ENCODE measurements at places on chromosomes 3 and 15.

DNA sequence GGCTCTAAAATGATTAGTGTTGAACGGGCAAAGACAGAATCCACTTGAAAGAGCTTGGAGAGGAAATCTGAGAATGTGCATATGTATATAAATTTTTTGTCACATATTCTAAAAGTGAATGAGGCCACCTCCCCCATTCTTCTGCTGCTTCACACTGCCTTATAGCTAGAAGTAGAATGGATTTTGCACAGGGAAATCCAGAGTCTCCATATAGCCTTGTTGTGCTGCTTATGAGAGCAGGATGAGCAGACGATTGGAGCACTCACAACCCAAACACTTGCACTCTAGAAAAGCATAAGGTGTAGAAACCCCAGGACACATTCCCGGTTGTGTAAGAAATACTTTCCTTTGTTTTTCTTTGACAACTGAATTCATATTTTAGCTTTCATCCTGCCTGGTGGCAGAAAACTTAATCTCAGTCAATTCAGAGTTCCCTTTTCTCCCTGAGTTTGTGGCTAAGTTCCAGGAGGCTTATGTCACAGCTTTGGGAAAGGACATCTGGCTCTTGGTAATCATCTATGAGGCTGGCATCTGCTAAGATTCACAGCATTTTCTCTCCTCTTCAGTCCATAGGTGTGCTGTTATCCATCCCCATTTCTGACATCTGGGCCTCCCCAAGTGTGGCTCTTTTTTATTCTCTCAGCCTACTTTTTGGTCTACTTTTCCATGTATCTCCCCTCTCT is 188.4 kb upstream of the PFN2 start:
- no peak for DNase-seq

- DNase-seq = no peak
Observed at GRCh38 chr15:80590761-80591355, 104.3 kb upstream of the ABHD17C start.

- no peak for DNase-seq
Observed at GRCh38 chr3:122988508-122988907, 39.1 kb downstream of the SEMA5B start.

DNA sequence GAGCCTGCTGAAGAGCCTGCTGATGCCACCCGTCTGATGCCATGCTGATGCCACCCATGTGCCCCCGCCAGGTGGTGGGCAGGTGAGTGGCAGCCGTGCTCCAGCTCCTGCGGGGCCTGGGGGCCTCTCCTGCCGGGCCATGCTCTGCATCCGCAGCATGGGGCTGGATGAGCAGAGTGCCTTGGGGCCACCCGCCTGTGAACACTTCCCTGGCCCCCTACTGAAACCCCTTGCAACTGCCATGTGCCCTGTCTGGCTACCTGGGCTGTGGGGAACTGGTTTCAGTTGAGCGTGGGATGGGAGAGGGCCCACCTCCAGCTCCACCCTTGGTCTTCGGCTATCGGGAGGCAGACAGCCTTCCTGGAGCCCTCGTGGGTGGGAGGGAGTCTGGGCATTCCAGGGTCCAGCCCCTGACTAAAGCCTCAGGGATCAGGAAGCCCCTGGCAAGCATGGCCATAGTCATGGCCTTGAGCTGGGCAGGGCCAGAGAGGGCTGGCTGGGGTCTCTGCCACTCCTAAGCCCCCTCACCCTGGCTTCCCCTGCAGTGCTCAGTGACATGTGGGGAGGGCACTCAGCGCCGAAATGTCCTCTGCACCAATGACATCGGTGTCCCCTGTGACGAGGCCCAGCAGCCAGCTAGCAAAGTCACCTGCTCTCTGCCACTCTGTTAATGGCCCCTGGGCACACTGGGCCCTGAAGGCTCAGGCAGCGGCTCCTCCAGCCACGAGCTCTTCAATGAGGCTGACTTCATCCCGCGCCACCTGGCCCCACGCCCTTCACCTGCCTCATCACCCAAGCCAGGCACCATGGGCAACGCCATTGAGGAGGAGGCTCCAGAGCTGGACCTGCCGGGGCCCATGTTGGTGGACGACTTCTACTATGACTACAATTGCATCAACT is 92.2 kb downstream of the TBC1D2B start:
- no peak for DNase-seq

- no peak for DNase-seq
Observed at GRCh38 chr15:84605554-84605882, 4.7 kb downstream of the ZSCAN2 start.

GRCh38 chr3:193665370-193665989 is 72.5 kb downstream of the OPA1 start:
- DNase-seq = no peak

DNA sequence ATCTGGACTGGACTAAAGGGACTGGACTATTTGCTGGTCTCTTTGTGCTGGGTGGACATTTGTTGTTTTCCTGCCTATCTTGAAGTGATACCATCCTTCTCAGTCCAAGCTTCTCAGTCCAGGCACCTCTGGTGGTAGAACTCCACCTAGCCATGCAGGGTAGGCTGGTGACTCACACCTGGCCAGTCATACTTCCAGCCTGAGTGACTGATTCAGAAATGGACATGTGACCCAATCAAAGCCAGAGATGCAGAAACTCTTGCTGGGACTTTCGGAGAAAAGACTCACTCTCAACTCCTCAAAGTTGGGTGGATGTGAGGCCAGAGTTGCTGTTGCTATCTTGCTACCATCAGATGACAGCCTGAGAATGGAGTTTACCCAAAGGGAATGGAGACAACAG is 5.6 kb upstream of the ASB14 start:
- peak; percentile 32 for DNase-seq

GRCh38 chr3:25493246-25493645 is 65.2 kb downstream of the RARB start:
- no peak for DNase-seq

- no peak for DNase-seq
Observed at GRCh38 chr3:152039887-152040286, 166.4 kb downstream of the SUCNR1 start.

GRCh38 chr15:34359416-34359815 is 7.6 kb downstream of the LPCAT4 start:
- DNase-seq = no peak

GRCh38 chr3:113212150-113212843 is 940 bp downstream of the BOC start:
- DNase-seq = no peak

DNA sequence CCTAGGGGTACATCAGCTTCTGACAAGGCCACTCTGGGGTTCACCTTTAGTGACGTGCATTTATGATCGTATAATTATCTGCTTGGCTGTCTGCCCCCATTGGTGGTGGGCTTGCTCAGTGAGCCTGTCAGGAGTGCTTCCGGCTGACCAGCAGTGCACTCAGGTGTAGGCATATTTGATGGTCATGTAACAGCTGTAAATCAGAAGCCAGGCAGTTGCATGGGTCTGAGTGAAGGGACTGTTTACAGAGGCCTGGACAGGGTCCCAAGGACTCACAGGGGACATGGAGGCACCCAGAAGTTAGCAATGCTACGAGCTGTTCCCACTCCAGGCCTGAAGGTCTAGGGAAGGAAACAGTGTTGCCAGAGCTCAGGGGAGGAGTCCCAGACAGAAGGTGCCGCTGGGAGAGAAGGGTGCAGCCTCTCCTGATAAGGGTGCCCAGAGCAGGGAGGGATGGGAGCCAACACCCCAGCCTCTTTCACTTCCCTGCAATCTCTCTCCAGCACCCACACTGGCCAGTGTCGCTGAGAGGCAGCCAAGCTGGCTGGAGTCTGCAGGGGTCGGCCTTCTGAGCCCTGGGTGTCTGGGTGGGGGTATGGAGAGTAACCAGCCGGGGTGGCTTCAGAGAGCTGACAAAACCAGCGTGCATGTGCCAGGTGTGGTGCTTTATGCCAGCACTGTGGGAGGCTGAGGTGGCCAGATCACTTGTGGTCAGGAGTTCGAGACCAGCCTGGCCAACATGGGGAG is 61.3 kb upstream of the PRR23E start:
- no peak for DNase-seq

- DNase-seq = no peak
Observed at GRCh38 chr15:69559440-69560190, 107.0 kb downstream of the RPLP1 start.

GRCh38 chr15:85412066-85412465 is 31.7 kb downstream of the AKAP13 start:
- DNase-seq = no peak

GRCh38 chr15:42152196-42152920 is 4.1 kb downstream of the PLA2G4F start:
- DNase-seq = no peak

GRCh38 chr3:43005981-43006380 is 26.9 kb downstream of the GASK1A start:
- no peak for DNase-seq

DNA sequence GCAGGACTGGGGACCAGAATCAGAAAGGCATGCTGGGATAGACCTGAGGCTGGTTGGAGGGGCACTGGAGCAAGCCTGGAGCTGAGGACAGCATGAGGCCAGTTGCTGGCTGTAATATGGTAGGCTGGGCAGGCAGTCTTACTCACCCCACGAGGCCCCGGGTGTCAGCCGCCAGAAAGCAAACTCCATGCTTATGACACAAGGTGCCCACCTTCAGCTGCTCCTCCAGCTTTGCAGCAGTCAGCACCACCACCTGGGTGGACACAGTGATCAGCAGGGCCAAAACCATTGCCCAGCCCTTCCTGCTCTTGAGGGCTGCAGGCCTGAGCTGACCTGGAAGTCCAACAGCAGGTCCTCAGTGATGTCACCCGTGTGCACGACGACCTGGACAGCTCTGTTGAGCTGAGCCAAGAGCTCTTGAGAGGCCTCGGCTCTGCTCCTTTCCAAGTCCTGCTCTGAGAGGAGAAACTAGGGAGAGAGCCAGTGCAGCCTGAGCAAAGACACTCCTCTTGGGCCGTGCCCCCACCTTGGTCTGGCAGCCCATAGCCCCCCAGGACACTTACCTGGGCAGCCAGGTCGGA is 747 bp downstream of the UBA7 start:
- DNase-seq = no peak

- DNase-seq = no peak
Observed at GRCh38 chr3:24829011-24829581, 334.4 kb upstream of the THRB start.

DNA sequence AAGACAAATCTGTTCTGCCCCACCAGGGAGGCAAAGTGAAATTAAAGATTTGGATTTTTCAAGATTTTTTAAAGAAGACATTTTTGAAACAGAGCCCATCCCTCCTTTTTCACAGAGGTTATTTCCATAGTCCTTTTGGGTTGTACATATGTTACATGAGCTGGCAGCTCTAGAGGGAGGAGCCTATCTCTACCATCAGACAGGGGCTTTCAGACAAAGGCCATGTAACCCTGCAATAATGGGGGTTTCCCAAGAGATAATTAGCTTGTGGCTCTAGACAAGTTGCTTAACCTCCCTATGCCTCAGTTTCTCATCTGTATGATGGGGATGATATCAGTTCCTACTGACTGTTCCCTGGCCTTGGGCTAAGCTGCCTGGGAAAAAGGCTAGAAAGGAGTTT is 8.0 kb upstream of the TBC1D21 start:
- no peak for DNase-seq

GRCh38 chr3:46407970-46408369 is 911 bp downstream of the CCRL2 start:
- no peak for DNase-seq

DNA sequence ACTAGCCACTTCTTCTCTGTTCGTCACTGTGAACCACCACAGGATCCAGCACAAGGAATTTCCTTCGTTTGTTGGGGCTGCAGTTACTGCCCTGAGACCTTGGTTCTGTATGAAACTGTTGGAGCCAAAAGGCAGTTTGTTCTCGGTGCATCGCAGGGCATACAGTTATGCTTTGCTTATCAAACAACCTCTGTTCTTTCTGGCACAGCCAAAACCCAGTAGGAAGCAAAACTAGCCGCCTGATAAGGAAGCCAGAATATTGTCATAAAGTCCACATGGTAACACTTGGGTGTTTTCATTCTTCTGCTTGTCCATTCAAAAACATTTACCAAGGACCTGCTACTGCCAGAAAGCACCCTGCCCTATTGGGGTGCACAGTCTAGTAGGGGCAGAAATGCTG is 116.1 kb downstream of the RAB11A start:
- no peak for DNase-seq

GRCh38 chr3:175029828-175030227 is 170.7 kb downstream of the NAALADL2 start:
- DNase-seq = no peak

DNA sequence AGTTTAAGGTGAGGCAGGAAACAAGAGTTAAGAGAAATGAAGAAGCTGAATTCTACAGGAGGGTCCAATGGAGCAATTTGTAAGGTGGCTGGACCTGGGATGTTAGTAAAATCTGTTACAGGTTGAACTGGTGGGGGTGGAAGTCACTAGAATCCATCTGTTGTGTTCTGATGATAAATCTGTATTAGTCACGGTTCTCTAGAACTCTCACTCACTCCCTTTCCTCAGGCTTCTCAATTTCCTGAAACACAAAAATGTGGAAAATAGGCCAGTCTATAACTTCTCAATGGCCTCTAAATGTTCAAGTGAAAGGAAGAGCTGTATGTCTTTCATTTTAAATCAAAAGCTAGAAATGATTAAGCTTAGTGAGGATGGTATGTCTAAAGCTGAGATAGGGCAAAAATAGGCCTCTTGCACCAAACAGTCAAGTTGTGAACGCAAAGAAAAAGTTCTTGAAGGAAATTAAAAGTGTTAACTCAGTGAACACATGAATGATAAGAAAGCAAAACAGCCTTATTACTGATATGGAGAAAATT is 180.2 kb upstream of the CBLB start:
- DNase-seq = no peak

DNA sequence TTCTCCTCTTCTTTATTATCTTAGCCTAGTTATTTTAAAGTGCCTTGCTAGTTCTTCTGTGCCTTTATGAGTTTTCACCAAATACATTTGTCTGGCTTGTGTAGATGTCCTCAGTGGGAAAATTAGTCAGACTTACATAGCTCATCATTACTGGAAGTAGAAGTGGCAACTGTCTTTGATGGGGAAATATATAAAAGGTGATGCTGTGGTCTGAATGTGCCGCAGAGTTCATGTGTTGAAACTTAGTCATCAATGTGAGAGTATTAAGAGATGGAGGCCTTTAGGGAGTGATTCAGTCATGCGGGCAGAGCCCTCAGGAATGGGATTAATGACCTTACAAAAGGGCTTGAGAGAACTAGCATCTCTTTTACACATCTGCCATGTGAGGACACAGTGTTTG is 6.4 kb upstream of the ERICH6 start:
- DNase-seq = no peak

GRCh38 chr15:61049028-61049427 is 180.1 kb downstream of the RORA start:
- DNase-seq = no peak

GRCh38 chr15:101204739-101205535 is 46.9 kb downstream of the CHSY1 start:
- no peak for DNase-seq

GRCh38 chr15:29465816-29466215 is 196.2 kb upstream of the NSMCE3 start:
- no peak for DNase-seq

DNA sequence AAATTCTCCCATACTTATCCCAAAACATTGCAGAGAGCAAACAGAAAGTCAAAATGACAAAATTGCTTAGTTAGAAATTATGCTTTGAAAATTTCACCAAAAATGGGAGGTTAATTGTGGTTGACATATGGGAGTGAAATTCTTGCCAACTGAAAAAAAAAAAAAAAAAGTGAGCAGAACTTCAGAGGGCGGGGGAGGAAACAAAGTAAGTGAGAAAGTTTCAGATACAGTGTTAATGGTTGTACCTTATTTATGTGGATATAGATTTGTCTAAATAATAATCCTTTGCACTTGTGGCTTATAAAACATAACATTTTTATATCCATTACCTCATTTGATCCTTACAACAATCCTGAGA is 91.5 kb upstream of the RAP2B start:
- DNase-seq = no peak

GRCh38 chr3:132522353-132522752 is 74.7 kb upstream of the ACKR4 start:
- DNase-seq = no peak

Data from 8988T (cell line).